CD4-positive, alpha-beta T cell treated with Interferon alpha-2 for 1 hour (primary cell): ENCODE measurements at places on chromosomes 3 and 15.

DNA sequence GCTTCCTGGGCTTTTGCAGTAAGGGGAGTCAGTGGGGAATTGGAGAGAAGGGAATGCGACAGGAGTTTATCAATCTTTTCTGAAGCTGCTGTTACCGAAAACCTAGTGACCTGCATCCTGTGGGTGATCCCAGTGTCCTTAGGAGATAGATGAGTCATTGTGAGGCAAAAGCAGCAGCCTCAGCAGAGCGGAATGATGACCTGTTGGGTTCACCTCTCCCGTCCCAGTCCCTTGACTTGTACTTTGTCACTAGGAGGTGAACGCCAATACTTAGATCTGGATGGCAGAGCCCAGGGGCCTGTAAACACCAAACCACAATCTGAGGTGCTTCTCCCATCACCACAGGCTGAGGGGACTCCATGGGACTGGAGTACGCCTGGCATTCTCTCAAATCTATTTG, 17.9 kb downstream of the CDAN1 start:
- no peak for DNase-seq

- DNase-seq, result no peak
Measured at GRCh38 chr3:156024904-156025533, 95.4 kb upstream of the KCNAB1 start.

- DNase-seq, result no peak
Measured at GRCh38 chr3:15794842-15795650, 2.7 kb downstream of the ANKRD28 start.

- no peak for DNase-seq
Measured at GRCh38 chr15:100767001-100767825, 112.4 kb upstream of the ALDH1A3 start.
